Smooth muscle cell of the brain vasculature (primary cell): ENCODE measurements at places on chromosomes 11 and 22.

DNA sequence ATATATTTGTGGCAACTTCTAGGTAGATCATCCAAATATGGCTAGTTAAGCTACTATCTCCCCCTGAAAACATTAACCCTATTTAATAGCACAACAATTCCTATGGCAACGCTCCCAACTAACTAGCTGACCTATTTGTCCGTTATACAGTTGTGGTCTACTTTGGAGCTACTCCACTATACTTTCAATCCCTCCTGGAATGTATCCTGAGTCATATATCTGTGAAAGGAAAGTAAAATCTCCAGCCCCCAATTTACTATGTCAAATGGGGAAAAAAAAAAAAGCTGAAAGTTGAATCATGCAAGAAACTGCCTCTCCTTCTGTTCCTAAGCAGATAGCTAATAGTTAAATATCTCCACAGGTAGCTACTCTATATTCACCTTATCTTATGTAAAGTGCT is 128.5 kb downstream of the CD44 start:
- DNase-seq = no peak

- DNase-seq = no peak
Measured at GRCh38 chr11:106888386-106888785, 129.9 kb downstream of the GUCY1A2 start.

DNA sequence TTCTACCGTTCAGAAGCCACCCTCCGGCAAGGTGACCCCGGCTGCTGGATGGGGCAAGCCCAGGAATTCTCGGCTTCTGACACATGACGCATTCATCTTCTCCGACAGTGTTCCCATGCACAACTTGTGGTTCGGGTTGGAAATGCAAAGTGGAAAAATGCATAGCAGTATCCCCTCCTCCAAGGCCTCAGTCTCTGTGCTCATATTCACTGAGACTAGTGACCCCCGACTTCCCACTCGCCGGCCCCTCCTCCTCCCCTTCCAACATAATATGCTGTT is 70.0 kb upstream of the NTM start:
- DNase-seq = no peak

- no peak for DNase-seq
Measured at GRCh38 chr22:30276039-30276438, 9.4 kb upstream of the OSM start.

- no peak for DNase-seq
Measured at GRCh38 chr11:57793351-57794115, 31.9 kb downstream of the CTNND1 start.

DNA sequence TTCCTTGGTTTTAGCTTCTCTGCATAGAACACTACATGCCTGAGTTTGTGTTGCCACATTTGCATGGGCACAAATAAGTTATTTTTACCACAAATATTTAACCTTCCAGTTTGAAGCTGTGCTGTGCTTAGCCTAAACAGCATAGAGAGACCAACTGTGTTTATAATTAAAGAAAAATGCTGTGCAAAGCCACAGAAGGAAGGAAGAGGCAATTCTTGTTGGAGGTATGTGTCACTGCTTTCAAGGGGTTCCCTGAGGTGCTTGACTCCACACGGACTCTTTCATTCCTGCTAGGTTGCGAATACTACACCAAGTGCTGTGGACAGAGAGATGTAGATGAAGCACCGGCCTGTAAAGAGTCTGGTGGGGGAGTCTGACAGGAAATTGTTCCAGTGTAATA is 47.6 kb upstream of the OLFML1 start:
- DNase-seq = no peak
